ENCODE measurements at places on chromosomes 7 and 10.

GRCh38 chr10:70512149-70512639 lies 33.6 kb downstream of the PALD1 start:
- no peak for DNase-seq

GRCh38 chr7:130063036-130063435 lies 7.3 kb upstream of the KLHDC10 start:
- DNase-seq = peak; percentile 68

DNA sequence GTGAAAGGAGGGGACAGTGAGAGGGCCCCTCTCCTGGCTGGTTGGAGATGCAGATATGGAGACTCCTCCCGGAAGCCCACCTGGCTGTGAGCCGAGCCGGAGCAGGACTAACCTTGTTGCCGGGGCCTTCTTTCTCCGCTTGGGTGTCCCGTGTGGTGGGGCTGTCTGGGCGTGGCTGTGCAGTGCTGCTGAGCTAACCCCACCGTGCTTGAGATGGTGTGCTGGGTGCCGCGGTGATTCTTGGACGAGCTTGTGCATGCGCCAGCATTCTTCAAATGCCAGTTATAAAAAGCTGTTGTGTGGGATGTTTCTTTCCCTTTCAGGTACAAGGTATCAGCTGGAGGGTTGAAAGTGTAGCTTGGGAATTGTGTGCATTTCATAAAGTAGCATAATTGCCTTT lies 48.8 kb downstream of the DAGLB start:
- no peak for DNase-seq

DNA sequence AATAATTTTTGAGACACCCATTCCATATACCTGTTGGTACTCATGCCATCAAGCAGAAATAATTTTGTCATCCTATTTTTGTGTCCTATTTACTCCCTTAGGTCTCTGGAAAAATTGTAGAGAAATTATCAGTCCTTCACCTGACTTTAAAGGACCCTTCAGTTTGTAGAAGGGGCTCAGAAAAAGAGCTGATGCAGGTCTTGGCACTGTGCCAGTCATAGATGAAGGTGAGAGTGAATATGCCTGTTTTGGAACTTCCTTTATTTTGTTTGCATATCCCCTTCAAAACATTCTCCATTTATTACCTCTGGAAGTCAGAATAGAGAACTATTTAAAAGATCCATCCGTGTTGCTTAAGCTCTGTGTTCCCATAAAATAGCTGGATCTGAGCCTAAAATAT lies 321.0 kb upstream of the TPK1 start:
- DNase-seq = no peak

DNA sequence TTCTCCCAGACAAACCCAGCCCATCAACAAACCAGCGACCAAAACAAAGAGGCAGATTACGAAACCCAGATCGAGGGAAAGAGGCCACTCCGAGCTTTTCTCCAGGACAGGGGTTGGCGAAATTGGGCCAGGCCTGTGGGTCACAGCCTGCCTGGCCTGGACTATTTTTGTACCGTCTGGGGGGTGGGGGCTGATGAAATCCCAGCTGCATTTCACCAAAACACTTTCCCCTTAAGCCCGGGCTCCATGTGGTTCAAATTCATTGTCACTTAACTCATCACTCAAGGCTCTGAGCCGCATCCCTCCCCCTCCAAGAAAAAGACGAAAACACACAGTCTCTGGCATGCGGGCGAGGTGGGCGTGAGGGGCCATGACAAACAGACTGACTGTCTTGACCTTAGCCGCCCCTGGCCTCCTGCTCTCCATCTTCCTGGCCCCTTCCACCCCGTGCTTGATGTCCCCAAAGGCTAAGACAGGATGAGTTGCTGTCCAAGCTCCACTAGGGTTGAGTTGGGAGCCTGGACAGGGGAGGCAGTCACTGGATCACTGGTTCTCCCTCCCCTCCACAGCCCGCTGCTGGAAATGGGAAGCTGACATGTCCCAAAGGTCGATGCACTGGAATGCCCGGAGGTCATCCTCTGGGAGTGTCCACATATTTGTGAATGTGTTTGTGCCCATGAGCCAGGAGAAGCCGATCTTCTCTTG lies 19.2 kb downstream of the TMEM270 start:
- DNase-seq = no peak

DNA sequence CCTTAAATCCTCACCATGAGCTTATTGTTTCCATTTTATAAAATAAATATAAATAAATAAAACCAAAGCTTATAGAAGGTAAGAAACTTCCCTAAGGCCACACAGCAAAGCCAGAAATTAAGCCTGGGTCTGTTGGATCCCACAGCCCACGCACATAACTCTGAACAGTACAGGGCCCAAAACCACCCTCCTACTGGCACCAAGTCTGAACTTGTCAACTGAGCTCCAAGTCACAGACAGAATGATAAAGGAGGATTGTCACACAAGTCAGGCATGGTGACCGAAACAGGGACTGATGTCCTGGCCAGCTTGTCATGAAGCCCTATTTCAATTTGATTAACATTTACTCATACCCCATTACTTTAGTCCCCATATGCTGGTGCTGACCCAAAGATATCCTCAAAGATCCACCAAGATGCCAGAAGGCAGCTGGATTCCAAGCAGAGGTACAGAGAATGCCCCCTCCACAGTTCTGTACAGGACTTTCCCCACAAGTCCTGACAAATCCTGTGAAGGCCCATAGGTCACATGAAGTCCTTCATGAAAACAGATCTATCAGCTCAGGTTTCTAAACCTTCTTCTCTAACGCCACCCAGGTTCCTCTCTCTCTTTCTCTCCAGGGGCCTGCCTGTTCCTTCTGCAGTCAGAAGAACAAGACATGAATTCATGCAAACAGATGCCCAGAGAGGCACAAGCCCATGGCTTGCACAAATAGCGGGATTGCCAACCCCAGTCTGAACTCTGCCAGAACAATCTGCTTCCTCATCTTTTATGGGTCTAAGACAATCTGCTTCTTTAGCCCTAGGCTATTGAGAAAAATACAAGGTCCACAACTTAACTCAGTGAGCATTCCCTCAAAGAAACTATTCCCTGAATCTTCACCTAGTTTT lies 60.9 kb downstream of the GLI3 start:
- DNase-seq = no peak

DNA sequence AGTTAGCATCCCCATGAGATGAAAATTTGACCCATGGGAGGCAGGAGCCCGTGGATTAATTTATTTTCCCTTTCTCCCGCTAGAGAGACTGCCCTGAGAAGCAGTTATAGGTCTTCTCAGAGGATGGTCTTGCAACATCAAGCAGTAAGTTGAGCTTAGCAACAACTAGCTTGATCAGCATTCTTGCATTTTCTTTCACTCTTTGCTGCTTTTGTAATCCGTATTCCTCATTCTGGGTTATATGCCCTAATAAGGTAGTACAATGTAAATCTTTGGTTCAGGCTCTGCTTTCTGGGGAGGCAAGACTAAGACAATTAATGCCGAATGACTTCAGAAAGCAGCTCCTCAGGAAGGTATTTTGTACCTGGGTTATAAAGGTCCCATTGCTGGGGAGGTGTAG lies 146.8 kb downstream of the FZD1 start:
- no peak for DNase-seq

DNA sequence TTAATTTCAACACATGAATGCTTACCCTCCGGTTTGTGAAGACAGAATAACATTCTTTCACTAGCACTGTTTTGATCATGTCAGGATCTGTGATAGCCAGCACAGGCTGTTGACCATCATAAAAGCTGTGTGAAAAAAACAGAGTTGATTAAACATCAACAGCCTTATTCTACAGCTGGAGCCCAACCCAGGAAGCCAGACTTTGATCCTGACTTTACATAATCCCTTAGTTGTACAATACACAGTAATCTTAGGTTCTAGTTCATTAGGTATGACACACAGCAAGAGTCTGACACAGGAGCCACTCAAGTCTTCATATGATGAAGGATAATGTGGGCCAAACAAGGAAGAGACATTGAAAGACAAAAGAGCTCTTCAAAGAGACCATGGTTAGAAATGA lies 11.4 kb downstream of the CYP3A4 start:
- no peak for DNase-seq

All from CD4-positive, alpha-beta T cell treated with Interleukin-1 beta for 1 hour (primary cell).